Activated CD8-positive, alpha-beta T cell treated with anti-CD3 and anti-CD28 coated beads, Interleukin-2, amount 10 ng/mL, durations not matched to agents 7 days and 5 days (primary cell): ENCODE measurements at places on chromosomes 7 and 10. TPM values are rescaled to one million over a fixed set of nuclear protein-coding genes. Genes with fewer than 3 reads are reported as not detected.
A peak's percentile ranks its signal among the peaks of the same experiment; 100 is the strongest.

DNA sequence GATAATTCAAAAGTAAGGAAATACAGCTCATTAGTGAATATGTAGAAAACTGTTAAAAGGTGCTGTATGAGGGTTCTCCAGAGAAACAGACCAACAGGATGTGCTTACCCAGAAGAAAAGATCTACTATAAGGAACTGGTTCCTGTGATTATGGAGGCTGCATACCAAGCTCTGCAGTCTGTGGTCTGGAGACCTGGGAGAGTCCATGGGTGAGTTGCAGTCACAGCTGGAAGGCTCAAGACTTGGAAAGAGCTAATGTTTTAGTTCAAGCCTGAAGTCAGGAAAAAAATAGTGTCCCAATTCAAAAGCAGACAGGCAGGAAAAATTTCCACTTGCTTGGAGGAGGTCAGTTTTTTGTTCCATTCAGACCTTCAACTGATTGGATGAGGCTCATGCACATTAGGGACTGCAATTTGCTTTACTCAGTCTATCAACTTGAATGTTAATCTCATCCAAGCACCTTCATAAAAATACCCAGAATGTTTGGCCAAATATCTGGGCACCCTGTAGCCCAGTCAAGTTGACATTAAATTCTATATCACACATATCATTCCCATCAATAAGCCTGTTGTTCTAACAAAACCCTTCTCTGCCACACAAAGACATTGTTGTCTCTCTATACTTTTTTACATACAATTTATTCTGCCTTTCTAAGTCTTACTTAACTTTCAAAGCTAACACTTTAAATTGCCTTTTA lies 197.9 kb upstream of the KLF6 start:
- peak overlapping the region; percentile 32 for H3K27ac ChIP-seq
- DNase-seq = no peak
- peaks cover 21% of the 10 kb centered on the region for H3K4me1 ChIP-seq

GRCh38 chr10:15225511-15225910 lies 57.0 kb upstream of the NMT2 start:
- peaks cover 3% of the 10 kb centered on the region for H3K27me3 ChIP-seq
- DNase-seq = no peak
- H3K36me3 ChIP-seq = peaks cover 11% of the 10 kb centered on the region
- no peak overlapping the region for H3K4me3 ChIP-seq
- H3K4me1 ChIP-seq = peaks cover 1% of the 10 kb centered on the region
- H3K27ac ChIP-seq = no peak overlapping the region

GRCh38 chr10:88114368-88114767 lies 250.9 kb downstream of the PTEN start:
- peaks cover 4% of the 10 kb centered on the region for H3K27me3 ChIP-seq
- no peak overlapping the region for H3K4me3 ChIP-seq
- no peaks in the 10 kb centered on the region for H3K36me3 ChIP-seq
- no peak overlapping the region for H3K27ac ChIP-seq
- peaks cover 18% of the 10 kb centered on the region for H3K4me1 ChIP-seq
- DNase-seq = no peak

The MGAM2 gene
- not detected for total RNA-seq

GRCh38 chr7:158609313-158609974 lies 21.8 kb upstream of the PTPRN2 start:
- H3K36me3 ChIP-seq = peaks cover 29% of the 10 kb centered on the region
- no peak overlapping the region for H3K27ac ChIP-seq
- no peak overlapping the region for H3K4me3 ChIP-seq
- no peaks in the 10 kb centered on the region for H3K27me3 ChIP-seq
- H3K4me1 ChIP-seq = peaks cover 8% of the 10 kb centered on the region
